NCI-H460 (cell line): ENCODE measurements at places on chromosomes 5 and 9.
A peak's percentile ranks its signal among the peaks of the same experiment; 100 is the strongest.

GRCh38 chr5:179858241-179858585, 404 bp downstream of the MRNIP start:
- no peak for DNase-seq

GRCh38 chr5:59583151-59583809, 310.2 kb downstream of the PDE4D start:
- no peak for DNase-seq

GRCh38 chr9:7910426-7911020, 110.9 kb upstream of the DMAC1 start:
- DNase-seq: no peak

GRCh38 chr9:107927276-107927675, 437.7 kb upstream of the KLF4 start:
- DNase-seq: no peak

DNA sequence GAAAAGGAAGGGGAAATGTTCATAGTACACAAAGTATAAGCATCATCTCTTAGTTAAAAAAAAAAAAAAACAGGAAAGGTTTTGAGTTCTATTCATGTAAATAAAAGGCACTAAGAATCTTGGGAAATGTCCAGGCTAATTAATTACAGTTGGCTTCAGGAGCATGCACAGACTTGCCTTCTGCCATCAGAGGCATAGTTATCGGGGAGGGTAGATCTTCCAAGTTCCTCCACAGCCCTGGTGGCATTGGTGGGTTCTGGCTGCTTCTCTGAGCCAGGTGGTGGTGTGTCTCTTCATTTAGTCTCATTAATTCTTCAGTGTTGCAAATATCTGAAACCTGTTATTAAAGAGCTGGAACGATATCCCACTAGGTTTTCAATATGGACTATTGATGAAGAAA, 85.2 kb downstream of the TMEM252 start:
- no peak for DNase-seq

- no peak for DNase-seq
These were observed 21.9 kb downstream of the RFK start for GRCh38 chr9:76372336-76372735.

DNA sequence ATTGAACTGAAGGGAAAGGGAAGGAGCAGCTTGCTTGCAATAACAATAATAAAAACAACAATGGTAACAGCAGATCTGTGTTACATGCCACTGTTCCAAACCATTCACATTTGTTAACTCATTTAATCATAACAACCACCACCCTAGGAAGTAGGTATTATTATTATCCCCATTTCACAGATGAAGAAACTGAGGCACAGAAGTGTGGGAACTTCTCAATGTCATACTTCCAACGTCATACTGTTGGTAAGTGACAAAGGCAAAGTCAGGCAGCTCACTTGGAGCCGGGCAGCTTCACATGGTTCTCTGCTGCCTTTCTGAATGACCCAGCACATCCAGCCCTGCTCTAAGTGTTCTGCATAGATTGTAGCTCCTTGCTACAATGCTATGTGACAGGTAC, 72.6 kb downstream of the FOXD1 start:
- DNase-seq: no peak

DNA sequence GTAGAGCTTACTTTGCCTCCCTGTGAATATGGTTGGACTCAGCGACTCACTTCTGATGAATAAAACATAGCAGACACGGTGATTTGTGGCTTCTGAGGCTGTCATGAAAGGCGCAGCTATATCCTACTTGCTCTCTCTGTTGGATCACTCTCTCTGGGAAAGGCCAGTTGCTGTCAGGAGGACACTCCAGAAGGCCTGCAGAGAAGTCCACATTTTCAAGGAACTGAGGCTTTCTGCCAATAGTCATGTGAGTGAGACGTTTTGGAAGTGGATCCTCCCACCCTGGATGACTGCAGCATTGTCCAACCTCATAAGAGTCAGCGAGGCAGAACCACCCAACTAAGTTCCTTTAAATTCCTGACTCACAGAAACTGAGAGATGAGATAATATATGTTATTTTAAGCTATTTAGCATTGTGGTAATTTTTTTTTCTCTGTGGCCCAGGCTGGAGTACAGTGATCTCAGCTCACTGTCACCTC, 156.0 kb upstream of the MAST4 start:
- DNase-seq: no peak

DNA sequence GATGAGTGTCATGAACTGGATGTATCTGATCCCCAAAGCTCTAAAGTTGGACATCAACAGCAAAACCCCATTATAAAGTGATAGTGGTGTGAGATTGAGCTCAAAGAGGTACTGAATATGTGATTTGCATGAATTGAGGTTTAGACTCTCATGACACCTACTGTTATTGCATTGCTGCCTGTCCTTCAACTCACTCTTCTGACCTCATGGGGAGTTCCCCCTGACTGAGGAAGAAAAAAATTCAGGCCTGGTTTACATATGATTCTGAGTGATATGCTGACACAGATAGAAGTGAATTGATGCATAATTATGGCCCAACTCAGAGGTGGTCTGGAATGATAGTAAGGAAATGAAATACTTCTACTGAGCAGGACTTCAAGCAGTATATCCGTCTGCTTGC, 76.2 kb upstream of the CHD1 start:
- DNase-seq: no peak

DNA sequence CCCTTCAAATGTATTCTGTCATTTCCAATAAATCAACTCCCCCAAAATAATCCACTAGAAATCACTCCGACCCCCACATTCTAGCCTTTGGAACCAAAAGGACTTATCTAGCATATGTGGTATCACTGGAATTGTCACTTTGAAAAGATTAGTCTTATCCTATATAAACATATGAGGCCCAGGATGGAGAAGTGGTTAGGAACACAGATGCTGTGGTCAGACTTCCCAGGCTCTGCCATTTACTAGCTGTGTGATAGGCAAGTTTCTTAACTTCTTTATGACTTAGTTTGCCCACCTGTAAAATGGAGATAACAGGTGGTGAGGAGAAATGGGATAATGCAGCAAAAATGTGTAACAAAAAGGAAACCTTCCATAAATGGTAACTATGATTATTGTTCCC, 62.0 kb upstream of the GLRX start:
- no peak for DNase-seq

GRCh38 chr9:116549061-116549664, 137.9 kb upstream of the TRIM32 start:
- DNase-seq: peak; percentile 74

DNA sequence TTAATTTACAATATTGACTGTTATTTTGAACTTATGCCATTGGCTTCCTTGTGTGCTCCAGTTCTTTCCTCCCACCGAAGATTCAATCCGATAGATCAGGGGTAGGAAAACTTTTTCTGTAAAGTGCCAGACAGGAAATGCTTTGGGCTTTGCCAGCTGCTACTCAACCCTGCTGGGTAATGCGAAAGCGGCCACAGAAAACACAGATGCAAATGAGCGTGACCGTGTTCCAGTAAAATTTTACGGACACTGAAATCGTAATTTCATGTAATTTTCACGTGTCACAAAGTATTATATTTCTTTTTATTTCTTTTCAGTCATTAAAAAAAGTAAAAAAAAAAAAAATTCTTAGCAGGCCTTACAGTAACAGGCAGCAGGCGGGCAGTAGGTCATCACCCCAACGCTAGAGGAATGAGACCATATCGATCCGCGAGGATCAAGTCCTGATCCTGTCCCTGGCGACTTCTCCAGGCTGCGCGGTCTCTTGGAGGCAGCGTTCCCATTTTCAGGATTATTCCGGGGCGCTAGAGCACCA, 599 bp downstream of the NMRK1 start:
- DNase-seq: peak; percentile 28

DNA sequence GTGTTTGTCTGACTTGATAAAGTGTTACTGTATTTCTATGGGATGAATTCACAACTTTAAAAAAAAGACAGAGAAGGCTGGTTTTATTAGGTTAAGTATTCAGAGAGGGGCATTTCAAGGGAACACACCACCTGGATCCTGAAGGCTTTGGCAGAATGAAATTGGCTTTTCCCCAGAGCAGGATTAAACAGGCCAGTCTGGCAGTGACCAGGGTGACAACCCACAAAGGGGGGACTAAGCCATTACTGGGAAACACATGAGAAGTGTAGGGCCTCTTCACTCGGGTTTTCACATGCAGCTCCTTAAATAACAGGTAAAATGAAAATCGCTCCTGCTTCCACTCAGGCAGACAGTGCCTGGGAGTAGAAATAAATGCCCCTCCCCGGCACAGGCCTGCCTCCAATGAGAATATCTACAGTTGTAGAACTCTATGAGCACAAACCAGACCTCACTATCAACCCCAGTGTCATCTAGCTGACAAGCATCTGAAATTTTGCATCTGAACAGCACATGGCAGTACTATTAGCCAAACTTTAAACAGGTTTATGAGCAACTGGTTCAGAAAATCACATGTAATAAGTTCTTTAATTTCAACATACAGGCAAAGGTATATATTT, 85.8 kb downstream of the LHFPL2 start:
- no peak for DNase-seq

- DNase-seq: no peak
These were observed 6.5 kb upstream of the PAX5 start for GRCh38 chr9:37040508-37041127.

DNA sequence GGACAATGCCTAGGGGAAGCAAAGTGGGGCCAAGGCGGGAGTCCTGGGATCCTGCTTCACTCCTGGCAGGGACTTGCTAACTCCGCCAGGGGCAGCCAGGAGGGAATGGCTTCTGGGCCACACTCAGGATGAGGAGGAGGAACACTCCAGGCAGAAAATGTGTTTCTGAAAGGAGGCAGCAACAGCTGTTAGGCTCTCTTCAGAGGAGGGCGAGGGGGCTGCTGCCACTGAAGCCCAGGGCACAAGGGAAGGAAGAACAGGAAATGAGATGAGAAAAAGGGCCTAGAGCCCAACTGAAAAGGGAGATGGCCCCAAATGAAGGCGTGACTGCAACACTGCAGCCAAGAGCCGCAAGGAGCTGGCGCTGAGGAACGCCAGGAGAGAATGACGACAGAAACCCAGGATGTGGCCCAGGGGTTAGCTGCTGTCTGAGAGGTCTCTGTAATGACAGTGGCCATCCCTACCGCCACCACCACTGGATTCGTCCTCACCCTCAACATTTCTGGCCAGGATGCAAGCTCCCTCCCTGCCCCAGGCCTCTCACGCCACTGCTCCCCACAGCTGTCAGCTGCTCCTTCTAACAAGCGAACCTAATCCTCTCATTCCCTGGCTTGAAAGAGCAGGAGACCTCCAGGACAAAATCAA, 15.8 kb downstream of the PSMB7 start:
- DNase-seq: no peak

DNA sequence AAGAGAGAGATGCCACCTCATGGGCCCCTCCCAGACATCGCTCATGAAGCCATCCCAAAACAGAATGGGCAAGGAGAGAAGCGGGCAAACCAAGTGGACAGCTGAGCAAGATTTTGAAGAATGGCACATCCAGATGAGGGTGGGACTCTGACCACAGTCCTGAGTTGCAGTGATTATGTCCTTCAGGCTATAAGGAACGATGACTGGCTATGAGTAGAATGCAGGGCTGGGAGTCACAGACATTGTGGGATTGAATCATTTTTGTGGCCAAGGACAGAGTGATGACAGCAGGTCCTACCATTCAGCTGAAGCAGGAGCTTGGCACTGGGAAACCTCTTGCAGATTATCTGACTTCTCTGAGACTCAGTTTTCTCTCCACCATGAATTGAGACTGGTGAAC, 245.7 kb upstream of the SLC30A5 start:
- no peak for DNase-seq

DNA sequence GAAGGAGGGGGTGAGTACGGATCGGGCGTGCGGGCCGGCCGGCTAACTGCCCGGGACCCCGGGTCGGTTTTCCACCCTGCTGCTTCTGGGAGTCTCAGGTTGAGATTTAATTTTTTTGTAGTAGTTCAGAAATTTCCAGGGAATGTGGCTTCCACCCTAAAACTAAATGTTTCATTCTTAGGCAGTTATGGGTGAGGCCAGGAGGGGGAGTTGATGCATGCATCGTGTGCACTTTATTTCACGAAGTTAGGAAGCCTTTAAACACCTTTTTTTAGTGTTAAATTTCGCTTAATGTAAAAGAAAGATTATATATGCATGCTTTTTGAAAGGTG, 905 bp downstream of the CDK9 start:
- no peak for DNase-seq

DNA sequence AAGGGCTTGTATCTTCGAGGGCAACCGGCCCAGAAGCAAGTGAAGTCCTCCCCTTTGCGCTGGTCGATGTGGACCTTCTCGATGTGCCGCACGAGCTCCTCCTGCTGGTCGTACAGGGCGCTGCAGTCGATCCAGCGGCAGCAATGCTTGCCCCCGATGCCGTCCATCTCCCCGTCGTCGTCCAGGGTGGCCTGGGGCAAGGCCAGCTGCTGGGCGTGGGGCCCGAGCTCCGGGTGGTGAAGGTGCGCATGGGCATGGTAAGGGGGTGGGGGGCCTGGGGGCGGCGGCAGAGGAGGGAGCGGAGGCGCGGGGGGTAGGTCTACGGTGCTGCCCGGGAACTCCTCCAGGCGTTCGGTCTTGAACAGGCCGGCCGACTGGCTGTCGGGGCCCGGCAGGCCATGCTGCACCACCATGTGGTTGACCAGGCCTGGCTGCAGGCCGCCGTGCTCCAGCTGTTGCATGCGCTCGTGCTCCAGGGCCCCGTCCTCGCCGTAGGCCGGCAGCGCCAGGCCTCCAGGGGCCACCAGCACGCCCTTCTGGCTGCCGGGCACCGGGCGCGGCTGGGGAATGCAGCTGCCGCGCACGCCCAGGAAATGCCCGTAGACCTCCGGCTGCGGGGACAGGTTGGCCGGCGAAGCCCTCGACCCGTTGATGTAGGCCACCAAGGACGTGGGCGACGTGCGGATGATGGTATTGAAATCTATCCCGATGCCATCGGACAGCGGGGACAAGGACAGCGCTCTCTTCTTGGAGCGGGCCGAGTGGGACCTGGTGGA, 181.8 kb downstream of the GLIS3 start:
- DNase-seq: no peak

DNA sequence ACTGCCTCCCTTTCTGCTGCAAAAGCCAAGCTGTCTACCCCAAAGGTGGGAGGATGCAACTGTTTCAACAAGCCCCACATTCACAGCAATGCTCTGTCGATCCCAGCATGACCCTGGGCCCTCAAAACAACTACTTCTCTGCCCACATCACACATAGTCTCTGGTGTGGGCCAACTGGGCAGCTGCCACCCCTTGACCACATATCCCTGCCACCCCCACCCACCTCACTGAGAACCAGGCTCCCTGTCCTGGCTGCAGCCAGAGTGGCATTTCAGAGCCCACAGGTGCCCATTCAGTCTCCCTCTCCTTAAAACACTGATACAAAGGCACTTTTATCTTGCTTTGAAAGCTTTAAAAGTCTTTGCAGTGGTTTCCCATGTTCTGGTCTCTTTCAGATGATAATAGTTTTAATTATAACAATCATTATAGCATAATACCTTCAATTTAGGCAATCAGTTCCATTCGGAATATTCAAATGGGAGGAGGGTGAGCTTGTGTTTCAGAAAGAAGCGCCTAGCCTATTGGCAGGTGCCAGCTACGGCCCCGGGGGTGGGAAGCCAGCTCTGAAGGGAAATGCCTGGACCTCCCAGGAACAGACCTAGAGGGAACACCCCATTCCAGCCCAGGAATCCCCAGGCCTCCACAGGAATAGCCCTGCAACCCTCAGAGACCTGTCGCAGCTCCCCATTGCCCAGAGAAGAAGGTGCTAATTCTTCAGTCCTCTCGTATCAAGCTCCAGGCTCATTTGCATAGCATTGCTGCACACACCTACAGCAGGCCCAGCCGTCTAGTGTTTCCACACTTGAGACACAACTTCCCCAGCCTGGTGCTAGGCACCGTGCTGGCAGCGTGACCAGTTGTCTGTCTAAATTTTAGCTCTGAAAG, 90.8 kb downstream of the C5orf15 start:
- no peak for DNase-seq
